Central memory CD8-positive, alpha-beta T cell (primary cell): ENCODE measurements at places on chromosomes 12 and 14.
A peak's percentile ranks its signal among the peaks of the same experiment; 100 is the strongest.

DNA sequence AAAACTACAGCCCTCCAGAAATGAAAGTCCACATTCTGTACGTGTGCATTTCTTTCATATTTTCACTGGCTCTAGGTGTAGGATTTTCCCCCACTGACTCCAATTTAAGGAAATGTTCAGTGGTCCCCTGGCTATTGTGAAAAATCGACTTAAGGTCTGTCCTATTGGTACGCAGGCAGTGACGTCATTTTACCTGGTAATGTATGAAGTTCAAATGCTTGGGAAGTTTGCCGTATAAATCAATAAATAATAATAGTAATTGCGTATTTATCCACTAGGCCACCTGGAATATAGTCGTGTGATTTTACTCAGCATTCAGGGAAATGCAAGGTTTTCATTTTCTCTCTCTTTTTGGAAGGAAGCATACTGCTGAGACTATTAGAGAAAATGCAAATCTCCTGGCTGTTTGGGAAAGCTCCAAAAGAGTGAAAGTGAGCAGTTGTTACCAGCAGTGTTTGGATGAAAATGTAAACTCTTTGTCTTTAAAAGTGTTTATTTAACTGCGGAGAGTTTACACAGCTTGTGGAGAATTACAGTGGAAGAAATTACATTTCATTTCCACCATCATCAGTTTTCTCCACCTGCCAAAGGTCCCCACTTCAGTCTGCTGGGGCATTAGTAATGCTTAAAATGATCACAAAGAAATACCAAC, 107.0 kb downstream of the EXOC5 start:
- no peak overlapping the region for H3K4me3 ChIP-seq
- DNase-seq = no peak
- peaks cover 37% of the 10 kb centered on the region for H3K27me3 ChIP-seq
- no peaks in the 10 kb centered on the region for H3K4me1 ChIP-seq

- no peak overlapping the region for H3K27ac ChIP-seq
- DNase-seq = no peak
- no peak overlapping the region for H3K4me3 ChIP-seq
- no peaks in the 10 kb centered on the region for H3K4me1 ChIP-seq
- H3K36me3 ChIP-seq = no peaks in the 10 kb centered on the region
- H3K27me3 ChIP-seq = peaks cover 15% of the 10 kb centered on the region
Observed at GRCh38 chr12:127294651-127295210, 972.2 kb upstream of the TMEM132C start.

- peak overlapping the region; percentile 43 for H3K4me3 ChIP-seq
- H3K27ac ChIP-seq = peak overlapping the region; percentile 100
- no peak for DNase-seq
- peaks cover 85% of the 10 kb centered on the region for H3K4me1 ChIP-seq
- H3K27me3 ChIP-seq = no peaks in the 10 kb centered on the region
- H3K36me3 ChIP-seq = peaks cover 22% of the 10 kb centered on the region
Observed at GRCh38 chr12:14396071-14396470, 30.6 kb downstream of the ATF7IP start.

DNA sequence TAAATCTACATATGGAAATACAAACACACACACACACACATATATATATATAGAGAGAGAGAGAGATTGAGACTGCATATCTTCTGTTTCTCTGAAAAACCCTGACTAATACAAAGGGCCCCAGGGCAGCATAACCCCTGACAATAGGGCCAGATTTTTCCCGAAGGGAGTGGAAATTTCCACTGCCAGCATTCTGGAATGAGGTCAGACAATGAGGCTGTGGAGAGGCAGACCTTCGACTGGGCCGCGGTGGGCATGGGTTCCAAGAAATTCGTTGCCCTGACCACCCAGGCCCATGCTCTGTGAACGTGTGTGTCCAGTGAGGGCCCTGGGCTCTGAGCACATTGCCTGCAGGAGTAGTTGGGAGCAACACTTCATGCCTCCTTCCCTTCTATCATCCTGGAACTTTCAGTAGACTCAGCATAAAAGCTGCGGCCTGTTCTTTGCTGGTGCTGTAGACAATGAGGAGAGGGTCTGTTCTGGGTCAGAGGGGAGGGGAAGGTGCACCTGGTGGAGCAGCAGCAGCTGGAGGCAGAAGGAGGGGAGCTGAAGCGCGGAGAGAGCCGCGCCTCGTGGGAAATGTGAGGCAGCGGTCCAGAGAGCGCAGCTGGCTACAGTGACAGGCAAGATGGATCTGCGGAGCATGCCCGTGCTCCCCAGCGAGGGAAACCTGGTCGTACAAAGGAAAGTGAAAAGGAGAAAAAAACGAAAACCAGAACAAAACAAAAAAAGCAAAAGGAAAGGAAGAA, 25.6 kb upstream of the CCDC60 start:
- H3K4me3 ChIP-seq = no peak overlapping the region
- no peak for DNase-seq
- H3K4me1 ChIP-seq = no peaks in the 10 kb centered on the region
- H3K27me3 ChIP-seq = peaks cover 12% of the 10 kb centered on the region
- H3K27ac ChIP-seq = no peak overlapping the region
- H3K36me3 ChIP-seq = no peaks in the 10 kb centered on the region

- H3K27ac ChIP-seq = no peak overlapping the region
- peaks cover 4% of the 10 kb centered on the region for H3K36me3 ChIP-seq
- peaks cover 32% of the 10 kb centered on the region for H3K27me3 ChIP-seq
- DNase-seq = no peak
- peaks cover 5% of the 10 kb centered on the region for H3K4me1 ChIP-seq
- no peak overlapping the region for H3K4me3 ChIP-seq
Observed at GRCh38 chr14:59507752-59508103, 23.4 kb downstream of the JKAMP start.

- no peak overlapping the region for H3K4me3 ChIP-seq
- peaks cover 42% of the 10 kb centered on the region for H3K27me3 ChIP-seq
- no peaks in the 10 kb centered on the region for H3K36me3 ChIP-seq
- H3K27ac ChIP-seq = no peak overlapping the region
- H3K4me1 ChIP-seq = peaks cover 10% of the 10 kb centered on the region
Observed at GRCh38 chr12:2068653-2069052, 15.9 kb downstream of the CACNA1C start.

- DNase-seq = no peak
- H3K4me1 ChIP-seq = no peaks in the 10 kb centered on the region
- H3K36me3 ChIP-seq = no peaks in the 10 kb centered on the region
Observed at GRCh38 chr12:2548081-2548480, 246.7 kb upstream of the FKBP4 start.

DNA sequence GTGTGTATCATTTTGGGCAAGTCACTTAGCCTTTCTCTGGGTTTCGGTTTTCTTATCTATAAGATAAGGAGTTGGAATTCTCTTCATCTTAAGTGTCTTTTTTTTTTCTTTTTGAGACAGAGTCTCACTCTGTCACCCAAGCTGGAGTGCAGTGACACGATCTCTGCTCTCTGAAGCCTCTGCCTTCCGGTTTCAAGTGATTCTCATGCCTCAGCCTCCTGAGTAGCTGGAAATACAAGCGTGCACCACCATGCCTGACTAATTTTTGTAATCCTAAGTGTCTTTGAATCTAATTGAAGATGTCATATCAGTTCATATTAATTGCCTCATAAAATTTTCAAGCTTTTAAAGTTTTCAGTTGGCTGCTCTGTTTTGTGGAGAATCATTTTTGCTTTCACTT, 4.0 kb downstream of the SRGAP1 start:
- H3K4me1 ChIP-seq = peaks cover 6% of the 10 kb centered on the region
- DNase-seq = no peak
- H3K27me3 ChIP-seq = peaks cover 26% of the 10 kb centered on the region
- no peak overlapping the region for H3K4me3 ChIP-seq
- H3K36me3 ChIP-seq = no peaks in the 10 kb centered on the region

GRCh38 chr14:77039285-77040058, 11.0 kb upstream of the IRF2BPL start:
- no peaks in the 10 kb centered on the region for H3K27me3 ChIP-seq
- peak overlapping the region; percentile 96 for H3K27ac ChIP-seq
- H3K36me3 ChIP-seq = peaks cover 19% of the 10 kb centered on the region
- peaks cover 73% of the 10 kb centered on the region for H3K4me1 ChIP-seq

GRCh38 chr12:127562816-127563215, 704.2 kb upstream of the TMEM132C start:
- peaks cover 3% of the 10 kb centered on the region for H3K36me3 ChIP-seq
- DNase-seq = no peak
- H3K27me3 ChIP-seq = no peaks in the 10 kb centered on the region
- H3K4me1 ChIP-seq = no peaks in the 10 kb centered on the region
- H3K4me3 ChIP-seq = no peak overlapping the region

DNA sequence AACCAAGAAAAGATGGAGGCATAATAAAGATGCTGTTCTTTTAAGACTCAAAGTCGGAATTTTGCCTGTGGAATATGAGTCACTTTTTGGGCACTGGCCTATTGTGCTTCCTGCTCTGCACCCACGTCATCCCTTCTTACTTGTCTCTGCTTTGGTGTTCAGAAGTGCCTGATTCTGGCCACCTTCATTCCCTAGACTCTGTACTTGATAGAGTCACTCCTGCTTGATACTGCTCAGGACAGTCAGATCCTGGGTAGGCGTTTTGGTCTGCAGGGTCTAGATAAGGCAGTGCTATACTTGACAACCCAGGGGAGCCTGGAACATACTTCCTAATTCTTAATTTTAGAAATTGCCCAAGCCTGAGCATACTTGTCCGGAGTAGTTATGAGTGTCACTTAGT, 1.9 kb downstream of the LRRK2 start:
- no peak overlapping the region for H3K27ac ChIP-seq
- H3K4me3 ChIP-seq = no peak overlapping the region
- no peaks in the 10 kb centered on the region for H3K36me3 ChIP-seq
- no peak for DNase-seq
- H3K27me3 ChIP-seq = peaks cover 24% of the 10 kb centered on the region

GRCh38 chr14:100025111-100025510, 40.1 kb upstream of the EVL start:
- no peaks in the 10 kb centered on the region for H3K27me3 ChIP-seq
- peaks cover 11% of the 10 kb centered on the region for H3K4me1 ChIP-seq
- no peak overlapping the region for H3K27ac ChIP-seq
- H3K4me3 ChIP-seq = no peak overlapping the region

- peaks cover 8% of the 10 kb centered on the region for H3K27me3 ChIP-seq
- H3K4me1 ChIP-seq = no peaks in the 10 kb centered on the region
- no peaks in the 10 kb centered on the region for H3K36me3 ChIP-seq
- no peak overlapping the region for H3K27ac ChIP-seq
- H3K4me3 ChIP-seq = no peak overlapping the region
Observed at GRCh38 chr12:4203772-4204376, 69.7 kb upstream of the CCND2 start.

- no peaks in the 10 kb centered on the region for H3K36me3 ChIP-seq
- no peak for DNase-seq
- H3K27ac ChIP-seq = no peak overlapping the region
Observed at GRCh38 chr14:63562405-63562804, 19.2 kb upstream of the PPP2R5E start.

- H3K27ac ChIP-seq = peak overlapping the region; percentile 65
- peaks cover 13% of the 10 kb centered on the region for H3K4me1 ChIP-seq
- peak overlapping the region; percentile 51 for H3K4me3 ChIP-seq
- H3K36me3 ChIP-seq = no peaks in the 10 kb centered on the region
- no peak for DNase-seq
- H3K27me3 ChIP-seq = no peaks in the 10 kb centered on the region
Observed at GRCh38 chr12:87661786-87662377, 367.3 kb downstream of the C12orf50 start.

- no peak overlapping the region for H3K27ac ChIP-seq
- H3K4me3 ChIP-seq = no peak overlapping the region
- DNase-seq = no peak
- H3K4me1 ChIP-seq = peaks cover 20% of the 10 kb centered on the region
- H3K36me3 ChIP-seq = peaks cover 68% of the 10 kb centered on the region
- H3K27me3 ChIP-seq = no peaks in the 10 kb centered on the region
Observed at GRCh38 chr14:23062002-23062401, 4.7 kb upstream of the CDH24 start.

- H3K27me3 ChIP-seq = peaks cover 68% of the 10 kb centered on the region
- H3K4me1 ChIP-seq = peaks cover 7% of the 10 kb centered on the region
- H3K27ac ChIP-seq = no peak overlapping the region
Observed at GRCh38 chr14:100665511-100666032, 61.1 kb upstream of the DLK1 start.

DNA sequence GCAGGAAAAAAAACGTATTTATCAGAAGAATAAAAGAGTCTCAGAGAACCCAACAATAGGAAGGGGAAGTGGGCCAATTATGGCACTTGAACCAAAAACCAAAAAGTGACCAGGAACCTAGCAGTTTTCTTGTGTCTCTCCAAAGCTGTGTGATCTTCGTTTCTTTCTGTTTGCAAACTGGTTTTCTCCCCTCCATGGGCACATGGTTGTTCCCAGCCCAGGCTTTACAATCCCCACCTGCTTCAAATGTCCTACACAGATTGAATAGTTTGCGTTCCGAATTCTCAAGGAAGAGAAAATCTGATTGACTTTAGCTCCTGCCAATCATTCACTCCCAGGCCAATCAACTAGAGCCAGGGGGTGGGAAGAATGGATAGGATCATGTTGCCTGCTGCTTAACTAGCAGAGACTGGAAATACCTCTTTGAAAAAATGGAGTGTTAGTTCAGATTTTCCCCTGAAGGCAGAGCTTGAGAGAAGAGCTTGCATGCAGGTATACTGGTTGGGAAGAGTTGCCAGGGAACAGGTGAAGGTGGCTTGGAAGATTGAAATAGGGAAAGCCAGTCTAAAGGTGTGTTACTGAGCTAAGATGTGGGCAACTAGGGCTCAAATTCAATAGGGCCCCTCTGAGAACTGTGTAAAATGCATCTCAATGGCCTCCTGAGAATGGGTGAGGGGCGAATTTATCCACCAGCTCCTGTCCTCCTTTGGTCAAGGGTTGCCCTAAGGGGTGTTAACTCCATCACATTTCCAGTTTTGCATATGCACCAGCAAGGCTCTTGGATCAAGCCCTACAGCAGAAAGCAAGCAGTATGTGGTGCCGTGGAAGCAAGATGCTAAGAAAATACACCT, 106.4 kb upstream of the SRRM4 start:
- no peaks in the 10 kb centered on the region for H3K4me1 ChIP-seq
- no peak overlapping the region for H3K4me3 ChIP-seq
- H3K27ac ChIP-seq = no peak overlapping the region
- H3K27me3 ChIP-seq = no peaks in the 10 kb centered on the region

GRCh38 chr12:116152268-116152667, 125.2 kb downstream of the MED13L start:
- peaks cover 4% of the 10 kb centered on the region for H3K36me3 ChIP-seq
- H3K27me3 ChIP-seq = no peaks in the 10 kb centered on the region
- H3K4me3 ChIP-seq = no peak overlapping the region
- DNase-seq = no peak

GRCh38 chr14:50061664-50062437, 54.5 kb downstream of the VCPKMT start:
- peak overlapping the region; percentile 96 for H3K27ac ChIP-seq
- H3K27me3 ChIP-seq = no peaks in the 10 kb centered on the region
- DNase-seq = peak; percentile 74
- H3K4me1 ChIP-seq = peaks cover 84% of the 10 kb centered on the region
- peaks cover 20% of the 10 kb centered on the region for H3K36me3 ChIP-seq

GRCh38 chr14:22084393-22085281, 411.0 kb upstream of the OR4E1 start:
- H3K27ac ChIP-seq = no peak overlapping the region
- no peak for DNase-seq
- no peak overlapping the region for H3K4me3 ChIP-seq
- H3K4me1 ChIP-seq = no peaks in the 10 kb centered on the region

DNA sequence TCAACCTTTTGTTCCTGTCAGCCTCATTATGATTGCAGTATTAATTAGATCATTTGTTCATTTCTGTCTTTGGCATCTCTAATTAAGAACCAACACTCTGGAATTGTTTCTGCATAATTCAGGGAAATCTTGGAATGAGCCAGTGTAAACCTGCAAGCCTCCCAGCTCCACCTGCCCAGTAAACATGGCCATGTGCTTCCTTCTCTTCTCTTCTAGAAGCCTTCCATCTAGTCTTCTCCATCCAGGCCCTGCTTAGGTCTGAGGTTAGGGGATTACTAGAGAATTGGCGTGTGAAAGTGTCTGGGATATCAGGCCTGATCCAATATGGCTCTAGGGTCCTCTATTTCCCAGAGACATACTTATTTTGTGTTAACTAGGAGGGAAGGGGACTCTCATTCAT, 528.0 kb downstream of the AACS start:
- H3K27ac ChIP-seq = no peak overlapping the region
- no peak overlapping the region for H3K4me3 ChIP-seq
- no peaks in the 10 kb centered on the region for H3K4me1 ChIP-seq
- no peaks in the 10 kb centered on the region for H3K27me3 ChIP-seq
- no peak for DNase-seq
